ENCODE measurements at places on chromosomes 2 and 18. TPM values are rescaled to one million over a fixed set of nuclear protein-coding genes. Genes with fewer than 3 reads are reported as not detected.

The CARF gene
- polyA plus RNA-seq = 3.0 TPM

The MGAT4A gene
- polyA plus RNA-seq = 10.7 TPM

DNA sequence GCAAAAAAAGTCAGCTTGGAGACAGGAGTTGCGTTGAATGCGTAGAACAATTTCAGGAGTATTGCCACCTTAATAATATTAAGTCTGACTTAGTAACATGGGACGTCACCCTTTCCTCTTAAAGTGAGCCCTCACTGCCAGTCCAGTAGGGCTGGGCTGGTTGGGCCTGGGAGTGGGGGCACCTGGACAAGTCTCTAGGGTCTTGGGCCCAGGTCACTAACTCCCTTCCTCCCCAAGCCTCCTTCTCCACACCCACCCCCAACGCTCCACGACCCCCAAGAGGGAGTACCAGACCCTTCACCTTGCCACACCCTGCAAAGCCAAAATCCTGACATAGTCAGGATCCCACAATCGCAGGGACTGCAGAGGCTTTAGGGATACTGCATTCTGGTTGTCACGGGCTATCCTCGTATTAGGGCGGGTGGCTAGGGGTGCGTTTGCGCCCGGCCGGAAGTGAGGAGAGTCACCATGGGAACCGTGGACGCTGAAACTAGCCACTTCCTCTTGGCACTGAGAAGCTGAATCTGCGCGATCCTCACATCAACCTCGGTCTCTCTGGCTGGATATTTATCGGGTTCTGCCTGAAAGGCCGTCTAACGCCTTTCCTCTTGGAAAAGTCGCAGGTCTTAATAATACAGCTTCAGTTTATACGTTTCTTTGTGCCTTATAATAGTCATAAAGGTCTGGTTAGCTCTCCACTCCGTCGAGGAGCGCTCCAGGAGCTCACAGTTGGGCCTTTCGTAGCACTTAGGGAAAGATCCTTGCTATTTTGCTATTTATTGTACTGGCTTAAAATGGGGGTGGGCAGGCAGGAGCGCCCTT is 10.3 kb upstream of the CXXC1 start:
- DNase-seq = peak; percentile 94

DNA sequence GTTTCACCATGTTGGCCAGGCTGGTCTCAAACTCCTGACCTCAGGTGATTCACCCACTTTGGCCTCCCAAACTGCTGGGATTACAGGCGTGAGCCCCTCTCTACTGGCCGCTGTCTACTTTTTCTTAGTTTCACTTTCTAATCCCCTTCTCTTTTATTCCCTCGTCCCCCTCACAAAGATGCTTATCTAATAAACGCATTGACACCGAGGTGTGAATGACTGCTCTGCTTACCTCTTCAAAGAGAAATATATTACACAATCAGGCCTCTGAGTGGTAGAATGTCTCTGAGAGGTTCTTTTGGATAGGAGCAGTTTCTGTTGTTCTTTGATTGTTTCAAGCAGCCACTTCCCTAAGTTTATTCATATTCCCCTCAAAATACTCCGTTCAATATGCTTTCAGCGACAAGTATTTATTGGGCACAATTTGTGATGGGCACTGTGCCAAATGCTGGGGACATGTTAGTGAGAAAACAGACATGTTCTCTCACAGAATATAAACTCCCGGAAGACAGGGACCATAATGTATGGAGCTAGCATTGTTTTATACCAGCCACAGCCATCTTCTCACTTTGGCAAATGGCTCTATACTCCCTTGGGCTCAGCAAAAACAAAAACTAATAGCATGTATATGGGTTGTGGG is 34.7 kb upstream of the RAPH1 start:
- no peak for DNase-seq

Measured in spleen (tissue), 13 donors.